Stimulated activated CD4-positive, alpha-beta T cell treated with anti-CD3 and anti-CD28 coated beads, Interleukin-12 subunit alpha, Interleukin-12 subunit beta, amount 100 ng/mL, for 24 hours (primary cell): ENCODE measurements at places on chromosomes 7 and 10.
A peak's percentile ranks its signal among the peaks of the same experiment; 100 is the strongest.

DNA sequence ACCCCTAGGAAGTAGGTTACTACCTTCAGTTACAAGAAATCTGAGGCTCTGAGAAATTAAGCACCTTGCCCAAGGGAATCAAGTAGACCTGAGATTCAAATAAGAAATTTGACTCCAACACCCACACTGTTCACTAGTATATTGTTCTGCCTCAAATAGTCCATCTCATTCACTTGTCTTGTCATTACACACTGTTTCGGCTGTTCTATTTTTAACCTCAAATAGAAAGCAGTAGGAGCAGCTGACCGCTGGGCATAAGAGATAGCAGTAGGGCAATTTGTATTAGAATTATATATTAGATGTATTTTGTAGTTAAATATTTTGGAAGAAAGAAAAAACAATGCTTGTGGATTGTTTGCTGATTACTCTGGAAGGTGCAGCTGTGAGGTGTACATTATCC, 185.1 kb downstream of the INHBA start:
- no peak for DNase-seq

DNA sequence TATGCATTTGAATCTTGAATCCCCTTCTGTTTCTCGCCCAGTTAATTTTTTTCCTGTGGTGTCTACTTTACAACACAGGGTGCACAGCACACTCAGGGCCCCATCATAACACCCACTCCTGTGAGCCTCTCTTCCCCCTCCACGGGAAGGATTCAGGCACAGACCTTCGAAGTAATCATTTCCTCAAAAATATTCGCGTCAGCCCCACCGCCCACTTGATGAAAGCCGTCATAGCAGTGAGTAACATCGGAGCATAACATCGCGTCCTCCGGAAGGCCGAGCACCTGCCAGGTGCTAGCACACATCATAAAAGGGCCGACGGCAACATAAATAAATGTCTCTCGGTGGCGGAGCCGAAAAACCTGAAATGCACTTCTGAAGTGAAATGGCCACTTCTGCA, 201.7 kb upstream of the ADARB2 start:
- peak; percentile 67 for DNase-seq

DNA sequence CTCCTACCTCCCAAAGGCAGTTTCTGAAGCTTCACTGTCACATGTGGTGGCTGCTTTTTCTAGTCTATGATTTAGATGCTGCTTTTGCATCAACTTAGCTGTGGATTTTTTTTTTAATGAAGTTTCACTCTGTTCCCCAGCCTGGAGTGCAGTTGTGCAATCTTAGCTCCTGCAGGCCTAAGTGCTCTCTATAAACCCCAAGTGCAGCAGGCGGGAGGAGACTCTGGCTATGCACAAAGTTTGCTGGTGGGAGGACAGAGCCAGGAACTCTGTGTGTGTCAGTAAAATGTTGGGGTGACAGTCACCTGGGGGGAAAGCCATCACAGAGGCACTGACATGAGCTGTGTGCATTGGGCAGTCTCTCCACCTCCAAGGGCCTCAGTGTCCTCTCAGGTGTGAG, 138.8 kb upstream of the FAM20C start:
- no peak for DNase-seq

GRCh38 chr10:74932648-74933047, 106.2 kb downstream of the KAT6B start:
- DNase-seq: no peak

GRCh38 chr7:64875258-64875657, 27.8 kb upstream of the ZNF273 start:
- DNase-seq: no peak

- DNase-seq: no peak
Observed at GRCh38 chr7:13724191-13724976, 265.1 kb downstream of the ETV1 start.

- no peak for DNase-seq
Observed at GRCh38 chr10:27611744-27612550, 107.8 kb downstream of the RAB18 start.

DNA sequence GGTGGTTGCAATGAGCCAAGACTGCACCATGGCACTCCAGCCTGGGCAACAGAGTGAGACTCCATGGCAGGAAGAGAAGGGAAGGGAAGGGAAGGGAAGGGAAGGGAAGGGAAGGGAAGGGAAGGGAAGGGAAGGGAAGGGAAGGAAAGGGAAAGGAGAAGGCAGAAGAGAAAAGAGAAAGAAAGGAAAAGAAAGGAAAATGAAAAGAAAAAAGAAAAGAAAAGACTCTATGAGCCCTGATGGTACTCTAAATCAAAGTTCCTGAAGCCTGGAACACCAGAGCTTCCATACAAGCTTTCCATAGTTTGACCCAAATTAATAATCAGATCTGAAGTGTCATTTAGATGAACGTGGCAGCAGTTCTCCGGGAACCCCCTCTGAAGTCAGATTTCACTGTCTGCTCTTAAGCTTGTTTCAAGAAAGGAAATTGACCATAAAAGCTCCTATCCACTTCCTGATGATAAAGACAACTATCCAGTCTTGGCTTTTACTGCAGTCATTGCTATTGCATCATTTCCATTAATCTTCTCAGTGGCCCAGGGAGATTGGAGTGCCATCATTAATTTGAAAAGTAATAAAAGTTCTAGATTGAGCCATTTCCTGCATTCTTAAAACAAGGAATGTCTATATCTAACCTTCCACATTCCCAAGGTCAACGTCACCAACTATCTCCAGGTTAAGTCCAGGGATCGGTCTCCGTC, 44.2 kb upstream of the FRMD4A start:
- no peak for DNase-seq

- DNase-seq: no peak
Observed at GRCh38 chr10:7028809-7029166, 382.0 kb downstream of the SFMBT2 start.

- no peak for DNase-seq
Observed at GRCh38 chr7:134811765-134812164, 32.3 kb downstream of the CALD1 start.

DNA sequence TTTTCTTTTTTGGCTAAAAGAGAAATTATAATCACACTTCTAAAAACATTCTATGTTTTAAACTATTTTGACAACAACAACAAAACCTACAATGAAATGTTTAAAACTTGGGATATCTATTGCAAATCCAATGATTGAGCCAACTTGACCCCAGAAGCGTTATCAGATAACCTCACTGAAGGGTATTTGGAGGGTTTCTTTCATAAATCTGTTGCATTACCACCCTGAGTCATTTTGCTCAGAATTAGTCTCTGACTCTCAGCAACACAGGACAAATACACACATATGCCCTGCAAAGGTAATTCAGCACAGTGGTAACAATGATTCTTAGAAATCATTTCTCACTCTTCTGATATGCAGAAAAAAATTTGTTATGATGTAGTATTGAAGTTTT, 2.3 kb upstream of the COL1A2 start:
- DNase-seq: no peak

GRCh38 chr7:81662531-81662930, 107.3 kb downstream of the HGF start:
- DNase-seq: no peak

DNA sequence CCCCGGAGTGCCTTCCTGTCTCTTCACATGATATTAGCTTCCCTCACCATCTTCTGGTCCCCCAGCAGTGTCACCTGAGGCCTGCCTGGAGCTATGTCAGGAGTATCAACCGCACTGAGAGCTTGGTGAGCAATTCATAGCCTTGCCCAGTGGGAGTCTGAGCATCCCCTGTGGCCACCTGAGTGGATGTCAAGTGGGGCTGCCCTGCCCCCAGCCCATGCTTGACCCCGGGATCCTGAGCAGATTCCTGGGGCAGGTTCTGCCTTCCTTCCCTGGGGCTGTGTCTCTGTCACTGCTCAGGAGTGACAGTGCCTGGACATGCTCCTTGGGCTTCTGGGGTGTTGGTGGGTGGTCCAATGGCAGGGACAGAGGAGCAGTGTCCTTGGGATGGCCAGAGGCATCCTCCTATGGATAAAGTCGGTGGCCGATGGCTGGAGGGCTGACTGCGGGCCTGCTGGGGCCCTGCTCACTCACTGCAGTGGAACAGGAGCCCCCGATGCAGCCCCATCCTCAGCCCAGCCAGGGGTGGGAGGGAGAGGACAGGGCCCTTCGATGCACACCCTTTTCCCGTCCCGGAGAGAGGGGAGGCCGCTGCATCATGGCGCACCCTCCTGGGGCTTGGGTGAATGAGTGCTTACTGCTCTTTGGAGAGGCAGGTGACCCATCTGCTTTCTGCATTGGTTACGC, 95.7 kb downstream of the BMS1 start:
- DNase-seq: no peak

GRCh38 chr7:104894726-104895521, 119.1 kb upstream of the KMT2E start:
- no peak for DNase-seq

DNA sequence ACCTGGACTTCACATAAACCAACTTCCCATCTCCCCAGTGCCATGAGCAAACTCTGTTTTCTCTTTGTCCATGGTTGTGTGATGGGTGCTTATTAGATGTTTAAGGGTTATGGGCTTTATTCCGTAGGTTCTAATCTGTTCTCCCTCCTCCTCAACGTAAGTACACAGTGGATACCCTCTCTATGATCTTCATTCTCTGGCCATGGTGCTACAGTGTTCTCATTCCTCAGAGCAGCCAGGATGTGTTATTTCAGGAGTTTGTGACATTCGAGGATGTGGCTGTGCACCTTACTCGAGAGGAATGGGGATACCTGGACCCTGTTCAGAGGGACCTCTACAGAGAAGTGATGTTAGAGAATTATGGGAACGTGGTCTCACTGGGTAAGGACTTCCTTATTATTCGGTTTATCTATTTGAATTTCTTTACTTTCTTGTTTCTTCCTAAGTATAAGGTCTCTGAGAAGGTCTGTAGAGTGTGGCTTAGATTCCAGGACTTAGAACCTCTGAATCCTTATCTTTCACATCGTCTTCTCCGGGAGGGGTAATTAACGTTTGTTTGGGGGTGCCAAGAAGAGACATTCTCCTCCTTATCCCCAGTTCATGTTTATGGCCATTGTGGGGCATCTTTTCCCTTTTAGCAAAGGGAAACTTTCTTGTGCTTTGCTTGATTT, 3.8 kb downstream of the ZNF655 start:
- DNase-seq: no peak

DNA sequence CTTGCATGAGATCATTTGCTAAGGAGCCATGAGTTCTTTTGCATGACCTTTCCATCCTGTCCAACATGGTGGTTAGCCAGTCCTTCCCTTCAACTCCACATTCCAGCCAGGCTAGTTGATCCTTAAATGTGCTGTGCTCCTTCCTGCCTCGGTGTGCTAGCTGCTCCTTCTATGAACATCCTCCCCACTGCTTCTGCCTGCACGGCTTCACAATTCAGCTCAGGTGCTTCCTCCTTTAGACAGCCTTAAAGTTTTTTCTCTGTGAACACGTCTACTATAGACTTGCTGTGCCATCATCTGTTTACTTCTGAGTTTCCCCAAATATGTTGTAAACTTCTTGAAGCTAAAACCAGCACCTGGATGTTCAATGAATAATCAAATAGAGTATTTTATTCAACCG, 95.5 kb downstream of the OTUD1 start:
- DNase-seq: no peak

- DNase-seq: peak; percentile 11
Observed at GRCh38 chr7:28062197-28062991, 118.2 kb downstream of the JAZF1 start.

GRCh38 chr10:100382553-100382952, 35.5 kb downstream of the SCD start:
- no peak for DNase-seq

- DNase-seq: no peak
Observed at GRCh38 chr10:132582771-132583170, 45.2 kb downstream of the INPP5A start.
